ENCODE measurements at places on chromosomes 3 and 15. TPM values are rescaled to one million over a fixed set of nuclear protein-coding genes. Genes with fewer than 3 reads are reported as not detected.

- no peak for DNase-seq
Measured at GRCh38 chr3:180264479-180264878, 227.7 kb upstream of the PEX5L start.

GRCh38 chr3:194826594-194826993 lies 140.9 kb downstream of the FAM43A start:
- no peak for DNase-seq

DNA sequence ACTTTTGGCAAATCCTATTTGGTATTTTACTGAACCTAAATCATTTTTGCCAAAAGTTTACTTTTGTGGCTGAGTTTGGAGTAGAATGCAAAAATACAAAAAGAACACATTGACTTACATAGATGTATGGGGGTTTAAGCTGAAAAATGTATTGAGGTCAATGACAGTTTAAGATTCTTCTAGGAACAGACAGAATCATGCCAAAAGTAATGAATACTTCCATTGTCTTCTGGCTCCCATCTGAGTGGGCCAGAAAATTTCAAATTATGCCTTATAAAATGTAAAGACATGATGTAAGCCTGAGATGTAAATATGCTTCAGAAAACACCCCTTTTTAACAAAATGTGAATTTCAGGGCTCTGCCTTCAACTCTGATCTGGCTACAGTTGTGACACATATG lies 375.1 kb upstream of the DPH6 start:
- DNase-seq, result no peak

- DNase-seq, result no peak
Measured at GRCh38 chr3:36309092-36309491, 71.2 kb upstream of the STAC start.

DNA sequence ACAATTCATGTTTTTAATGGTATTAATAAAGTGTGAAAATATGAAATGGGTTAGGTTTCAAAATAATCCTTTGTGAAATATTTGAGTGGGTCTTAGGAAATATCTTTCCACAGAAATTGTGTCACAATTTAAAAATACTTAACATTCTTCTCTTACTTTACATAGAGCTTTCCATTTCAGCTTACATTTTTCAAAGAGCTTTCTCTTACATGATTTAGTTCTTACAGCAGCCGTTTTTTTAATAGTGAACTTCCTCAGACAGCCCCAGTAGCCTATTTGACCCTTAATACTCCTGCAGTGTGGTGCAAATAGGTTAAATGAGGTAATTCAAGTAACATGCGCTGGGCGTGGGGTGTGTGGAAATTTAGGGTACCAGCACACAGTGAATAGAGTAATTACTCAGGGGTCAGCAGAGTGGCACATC lies 21.8 kb downstream of the P2RY12 start:
- no peak for DNase-seq

Gene CAMP
- not detected for total RNA-seq

Gene TSEN2
- total RNA-seq, result 22.0 TPM
